ENCODE measurements at places on chromosomes 3 and 15.

GRCh38 chr3:123388042-123388441, 60.8 kb downstream of the ADCY5 start:
- DNase-seq = no peak

- DNase-seq = no peak
Observed at GRCh38 chr3:4938281-4938982, 40.8 kb upstream of the BHLHE40 start.

GRCh38 chr15:76439542-76439941, 103.0 kb downstream of the ISL2 start:
- DNase-seq = no peak

GRCh38 chr3:152646004-152646403, 188.9 kb upstream of the P2RY1 start:
- no peak for DNase-seq

DNA sequence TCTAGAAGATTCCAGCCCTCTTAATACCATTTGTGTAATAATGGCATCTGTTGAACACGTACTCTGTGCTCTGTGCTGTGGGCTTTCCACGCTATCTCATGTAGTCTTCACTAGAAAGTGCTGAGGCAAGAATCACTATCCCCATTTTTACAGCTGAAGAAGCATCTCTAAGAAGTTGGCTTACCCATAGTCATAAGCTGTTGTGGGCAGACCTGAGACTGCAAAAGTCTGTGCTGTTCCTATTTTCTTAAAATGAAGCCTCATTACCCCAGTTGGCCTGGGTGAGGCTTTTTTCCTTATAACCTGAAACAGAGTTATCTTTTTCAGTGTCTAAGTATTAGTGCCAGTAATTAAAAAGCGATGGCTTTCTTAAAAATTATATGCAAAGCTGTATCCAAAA, 58.5 kb downstream of the ERC2 start:
- DNase-seq = no peak

DNA sequence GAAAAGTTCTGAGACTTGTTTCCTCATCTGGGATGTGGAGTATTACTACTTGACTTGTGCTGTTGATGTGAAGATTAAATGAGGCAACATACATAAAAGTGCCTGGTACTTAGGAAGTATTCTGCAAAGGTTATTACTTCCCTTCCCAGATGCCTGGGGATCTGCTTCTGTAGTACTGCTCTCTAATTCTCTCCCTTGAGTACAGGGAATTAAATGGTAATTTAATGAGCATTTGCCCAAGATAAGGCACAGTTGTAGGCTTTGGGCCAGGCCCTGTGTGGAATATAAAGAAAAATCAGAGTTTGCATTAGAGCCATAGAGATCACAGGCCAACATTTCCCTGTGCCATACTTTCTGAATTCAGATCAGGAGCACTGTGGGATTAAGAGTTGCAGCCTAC, 84.4 kb downstream of the LARS2 start:
- DNase-seq = no peak

GRCh38 chr3:98906230-98906629, 4.7 kb upstream of the DCBLD2 start:
- no peak for DNase-seq

- no peak for DNase-seq
Observed at GRCh38 chr15:45873781-45874180, 239.0 kb downstream of the SQOR start.
